ENCODE measurements at places on chromosomes 11 and 22.

DNA sequence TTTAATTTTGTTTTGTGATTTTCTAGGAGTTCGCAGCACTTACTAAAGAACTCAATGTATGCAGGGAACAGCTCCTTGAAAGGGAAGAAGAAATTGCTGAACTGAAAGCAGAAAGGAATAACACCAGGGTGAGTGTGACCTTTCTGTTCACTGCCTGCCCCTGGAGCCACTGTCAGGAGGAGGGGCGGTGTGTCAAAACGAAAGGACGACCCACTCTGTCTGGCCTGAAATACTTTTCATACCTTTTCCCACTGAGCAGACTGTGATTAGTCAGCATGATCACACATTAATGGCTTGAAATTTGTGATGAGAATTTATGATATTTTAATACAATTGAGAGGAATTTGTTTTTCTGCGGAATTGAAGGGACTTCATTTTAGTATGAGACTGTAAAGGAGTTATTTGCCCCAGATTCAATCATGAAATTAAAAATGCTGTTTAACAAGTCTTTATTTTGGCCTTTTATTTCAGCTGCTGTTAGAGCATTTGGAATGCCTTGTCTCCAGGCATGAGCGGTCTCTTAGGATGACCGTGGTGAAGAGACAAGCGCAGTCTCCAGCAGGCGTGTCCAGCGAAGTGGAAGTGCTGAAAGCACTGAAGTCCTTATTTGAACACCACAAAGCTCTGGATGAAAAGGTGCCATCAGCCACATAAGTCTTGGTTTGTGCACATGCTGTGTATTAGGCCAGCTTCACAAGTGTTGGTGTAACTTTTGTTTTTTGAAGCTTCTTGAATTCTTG lies 54.1 kb downstream of the PPFIA1 start:
- no peak for DNase-seq

DNA sequence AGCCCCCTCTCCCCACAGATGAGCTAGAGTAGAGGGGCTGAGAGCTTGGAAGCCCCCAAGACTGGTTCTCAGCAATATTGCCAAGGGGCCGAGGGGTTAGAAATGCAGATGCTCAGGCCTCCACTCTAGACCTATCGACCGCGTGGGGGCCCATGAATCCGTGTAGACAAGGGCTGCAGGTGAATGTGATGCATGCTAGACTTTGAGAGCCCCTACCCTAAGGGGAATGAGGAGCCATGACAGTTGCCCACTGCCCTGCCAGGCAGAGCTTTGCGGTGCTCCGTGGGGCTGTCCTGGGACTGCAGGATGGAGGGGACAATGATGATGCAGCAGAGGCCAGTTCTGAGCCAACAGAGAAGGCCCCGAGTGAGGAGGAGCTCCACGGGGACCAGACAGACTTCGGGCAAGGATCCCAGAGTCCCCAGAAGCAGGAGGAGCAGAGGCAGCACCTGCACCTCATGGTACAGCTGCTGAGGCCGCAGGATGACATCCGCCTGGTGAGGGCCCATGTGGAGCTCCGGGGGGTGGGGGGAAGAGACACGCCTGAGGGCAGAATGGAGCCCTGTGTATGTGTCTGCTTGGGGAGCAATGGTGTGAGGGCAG lies 1.3 kb downstream of the SSH3 start:
- DNase-seq = no peak

DNA sequence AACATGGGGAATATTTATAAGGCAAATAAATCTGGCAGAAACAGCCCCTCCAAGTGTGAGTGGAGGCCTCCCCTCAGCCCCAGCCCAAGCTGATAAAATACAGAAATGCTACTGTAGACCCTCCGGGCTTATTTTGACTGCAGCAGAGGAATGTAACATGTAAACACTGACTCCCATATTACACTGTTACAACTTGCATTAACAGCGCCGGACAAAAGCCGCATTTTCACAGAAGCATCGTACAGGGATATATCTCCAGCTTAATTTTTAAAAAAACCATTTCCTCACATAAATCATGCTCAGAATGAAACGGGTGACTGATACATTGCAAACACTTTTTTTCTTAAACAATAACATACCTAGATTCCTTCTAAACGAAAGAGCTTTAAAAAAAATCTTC lies 36.6 kb upstream of the COMT start:
- no peak for DNase-seq

DNA sequence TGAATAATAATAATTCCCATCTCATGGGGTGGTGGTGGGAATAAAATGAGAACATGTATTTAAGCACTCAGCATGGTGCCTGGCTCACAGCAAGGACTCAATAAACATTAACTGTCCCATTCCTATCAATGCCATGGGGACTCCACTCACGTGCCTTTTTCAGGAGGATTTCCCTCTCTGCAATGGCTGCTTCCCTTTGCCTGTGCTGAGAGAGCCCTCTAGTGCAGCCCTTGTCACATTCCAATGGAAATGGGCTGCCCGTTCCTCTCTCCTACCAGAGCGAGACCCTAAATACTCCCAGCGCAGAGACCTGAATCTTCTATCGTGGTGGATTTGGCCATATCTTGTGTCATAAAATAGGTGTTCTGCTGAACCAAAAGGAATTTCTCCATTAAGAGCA lies 621.5 kb upstream of the B3GAT1 start:
- DNase-seq = no peak

DNA sequence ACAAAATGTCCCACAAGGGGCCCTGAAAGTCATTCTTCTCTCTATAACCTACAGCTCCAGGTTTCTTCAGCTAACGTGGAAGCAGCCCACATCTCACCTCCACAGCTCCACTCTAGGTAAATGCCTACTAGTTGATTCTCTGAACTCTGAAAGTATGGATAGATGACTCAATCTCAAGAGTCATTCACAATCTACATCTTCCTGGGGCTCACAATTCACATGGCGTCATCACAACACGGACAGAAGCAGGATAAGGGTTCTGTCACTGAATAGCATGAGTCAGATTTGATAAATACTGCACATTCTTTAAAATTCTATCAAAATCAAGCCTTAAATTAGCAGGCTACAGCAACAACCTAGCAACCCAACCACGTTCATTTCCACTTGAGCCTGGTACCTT lies 96.3 kb downstream of the PLEKHA7 start:
- DNase-seq = no peak
